ENCODE measurements at places on chromosomes 12 and 14.

- DNase-seq: no peak
Observed at GRCh38 chr12:101323255-101323654, 43.4 kb downstream of the UTP20 start.

DNA sequence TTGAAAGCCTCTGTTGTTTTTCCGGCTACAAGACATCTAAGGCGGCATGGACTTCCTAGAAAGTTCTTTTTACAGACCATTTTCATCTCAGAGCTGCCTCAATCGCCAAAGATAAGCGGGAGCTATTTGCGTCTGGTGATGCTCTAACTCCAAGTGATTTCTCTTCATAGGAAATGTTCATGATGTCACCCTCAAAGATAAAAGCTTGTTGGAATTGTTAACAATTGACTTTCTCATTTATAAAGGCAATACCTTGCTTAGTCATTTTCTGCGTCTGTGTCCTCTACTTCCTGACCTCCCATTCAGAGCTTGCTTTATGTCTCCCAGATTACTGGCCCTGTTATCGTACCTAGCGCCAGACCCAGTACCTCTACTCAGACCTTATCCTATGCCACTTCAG, 259.0 kb upstream of the G2E3 start:
- DNase-seq: no peak

- DNase-seq: no peak
Observed at GRCh38 chr14:37900561-37900960, 305.1 kb downstream of the TTC6 start.

DNA sequence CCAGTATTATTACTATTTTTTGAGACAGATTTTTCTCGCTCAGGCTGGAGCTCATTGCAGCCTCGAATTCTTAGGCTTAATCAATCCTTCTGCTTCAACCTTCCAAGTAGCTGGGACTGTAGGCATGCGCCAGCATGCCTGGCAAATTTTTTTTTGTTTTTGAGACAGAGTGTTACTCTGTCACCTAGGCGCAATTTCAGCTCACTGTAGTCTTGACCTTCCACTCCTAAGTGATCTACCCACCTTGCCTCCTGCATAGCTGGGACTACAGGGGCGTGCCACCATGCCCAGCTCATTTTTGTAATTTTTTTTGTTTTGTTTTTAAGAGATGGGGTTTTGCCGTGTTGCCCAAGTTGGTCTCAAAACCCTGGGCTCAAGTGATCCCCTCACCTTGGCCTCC, 15.2 kb downstream of the ERC1 start:
- DNase-seq: no peak

DNA sequence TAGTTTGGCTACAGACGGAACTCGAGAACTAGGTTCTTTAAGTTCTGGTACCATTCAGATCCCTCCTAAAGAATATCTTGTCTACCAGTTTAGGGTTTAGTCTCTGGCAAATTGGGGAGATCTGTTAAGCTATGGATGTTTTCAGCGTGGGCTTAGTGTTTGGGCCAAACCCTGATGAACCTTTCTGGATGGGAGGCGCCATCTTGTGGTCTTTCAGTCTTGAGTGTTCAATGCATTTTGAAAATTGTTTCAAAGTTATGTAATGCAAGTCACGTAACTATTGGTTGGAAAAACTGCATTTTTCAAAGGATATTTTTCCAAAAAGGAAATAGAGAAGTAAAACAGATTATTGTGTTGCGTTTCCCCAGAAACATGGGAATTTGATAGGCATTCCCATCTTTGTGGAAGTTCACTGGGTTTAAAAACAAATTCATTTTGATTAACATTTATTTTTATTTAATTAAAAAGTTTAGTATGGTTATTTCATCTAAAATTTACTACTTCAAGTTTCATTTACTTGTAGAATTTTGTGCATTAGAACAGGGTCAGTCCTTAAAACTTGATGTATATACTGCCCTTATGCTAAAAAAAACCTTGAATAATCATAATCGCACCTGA, 169.0 kb downstream of the PRIMA1 start:
- DNase-seq: no peak

DNA sequence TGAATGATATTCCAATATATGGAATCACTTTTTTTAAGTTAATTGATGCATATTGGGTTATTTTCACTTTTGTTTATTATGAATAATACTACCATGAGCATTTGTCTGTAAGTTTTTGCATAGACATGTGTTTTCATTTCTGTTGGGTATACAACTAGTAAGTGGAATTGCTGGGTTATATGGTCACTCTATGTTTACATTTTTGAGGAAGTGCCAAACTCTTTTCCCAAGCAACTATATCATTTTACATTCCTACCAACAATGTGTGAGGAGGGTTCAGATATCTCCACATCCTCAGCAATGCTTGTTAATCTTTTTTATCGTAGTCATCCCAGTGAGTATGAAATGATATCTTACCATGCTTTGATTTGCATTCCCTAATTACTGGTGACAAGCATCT, 64.0 kb downstream of the MON2 start:
- DNase-seq: no peak

All from stimulated activated CD8-positive, alpha-beta memory T cell treated with anti-CD3 and anti-CD28 coated beads, Interleukin-15, amount 100 ng/mL, for 48 hours (primary cell).